ENCODE measurements at places on chromosomes 4 and X.
A peak's percentile ranks its signal among the peaks of the same experiment; 100 is the strongest.

GRCh38 chr4:80268936-80269335 lies 2.5 kb downstream of the FGF5 start:
- no peak for DNase-seq

DNA sequence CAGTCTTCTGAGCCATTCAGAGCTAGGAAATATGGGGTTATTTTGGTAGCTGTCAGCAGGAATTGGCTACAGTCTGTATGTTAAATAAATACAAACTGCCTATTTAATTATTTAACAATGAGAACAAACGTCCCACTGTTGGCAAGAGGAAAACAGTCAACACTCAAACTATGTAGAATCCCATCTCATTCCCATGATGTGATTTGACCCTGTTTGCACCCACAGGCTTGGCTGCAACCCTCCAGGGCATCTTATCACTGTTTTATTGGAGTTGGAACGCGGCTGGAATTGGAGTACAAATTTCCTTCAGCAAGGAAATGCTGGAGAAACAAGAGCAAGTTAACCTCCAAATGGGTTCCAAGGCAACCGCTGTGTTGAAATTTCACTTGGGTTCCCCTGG lies 124.0 kb downstream of the KIT start:
- DNase-seq: no peak

DNA sequence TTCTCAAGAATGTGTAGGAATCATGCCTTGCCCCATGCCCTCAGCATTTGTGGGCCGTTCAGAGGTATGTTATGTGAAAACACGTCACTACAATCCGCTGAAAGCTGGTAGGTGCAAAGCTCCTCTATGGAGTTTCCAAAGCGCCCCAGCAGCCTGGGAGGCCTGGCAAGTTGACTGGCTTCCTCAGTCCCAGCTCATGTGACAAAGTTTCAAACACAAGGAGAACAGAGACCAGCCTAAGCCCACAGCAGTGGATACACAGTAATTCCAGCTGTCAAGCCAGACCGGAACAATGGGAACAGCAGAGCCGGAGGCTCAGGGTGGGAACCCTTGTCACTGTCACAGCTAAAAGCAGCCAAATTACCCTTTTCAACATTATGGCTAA lies 33.5 kb downstream of the NAT8L start:
- DNase-seq: peak; percentile 49

DNA sequence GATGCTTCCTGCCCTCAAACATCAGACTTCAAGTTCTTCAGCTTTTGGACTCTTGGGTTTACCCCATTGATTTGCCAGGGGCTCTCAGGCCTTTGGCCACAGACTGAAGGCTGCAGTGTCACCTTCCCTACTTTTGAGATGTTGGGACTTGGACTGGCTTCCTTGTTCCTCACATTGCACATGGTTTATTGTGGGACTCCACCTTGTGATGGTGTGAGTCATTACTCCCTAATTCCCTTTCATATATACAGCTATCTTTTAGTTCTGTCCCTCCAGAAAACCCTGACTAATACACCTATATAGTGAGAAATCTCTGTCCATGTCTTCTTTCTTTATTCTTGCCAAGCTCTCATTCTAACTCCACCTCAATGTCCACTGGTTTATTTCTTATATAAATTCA lies 736.9 kb upstream of the HS3ST1 start:
- no peak for DNase-seq

DNA sequence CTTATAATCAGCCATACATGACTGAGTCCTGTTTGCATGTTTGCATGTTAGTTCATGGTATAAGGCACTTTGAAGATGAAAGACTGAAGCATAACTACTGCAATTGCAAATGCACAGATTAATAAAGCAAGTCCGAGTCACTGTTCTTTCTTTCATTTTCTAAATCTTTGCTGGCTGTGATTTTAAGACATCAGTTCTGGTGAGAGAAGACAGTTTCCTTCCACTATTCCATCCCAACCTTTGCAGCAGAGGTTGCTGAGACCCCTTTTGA lies 28.3 kb downstream of the RASL11B start:
- no peak for DNase-seq

- no peak for DNase-seq
These were observed 200.5 kb downstream of the KDR start for GRCh38 chr4:54924891-54925290.

DNA sequence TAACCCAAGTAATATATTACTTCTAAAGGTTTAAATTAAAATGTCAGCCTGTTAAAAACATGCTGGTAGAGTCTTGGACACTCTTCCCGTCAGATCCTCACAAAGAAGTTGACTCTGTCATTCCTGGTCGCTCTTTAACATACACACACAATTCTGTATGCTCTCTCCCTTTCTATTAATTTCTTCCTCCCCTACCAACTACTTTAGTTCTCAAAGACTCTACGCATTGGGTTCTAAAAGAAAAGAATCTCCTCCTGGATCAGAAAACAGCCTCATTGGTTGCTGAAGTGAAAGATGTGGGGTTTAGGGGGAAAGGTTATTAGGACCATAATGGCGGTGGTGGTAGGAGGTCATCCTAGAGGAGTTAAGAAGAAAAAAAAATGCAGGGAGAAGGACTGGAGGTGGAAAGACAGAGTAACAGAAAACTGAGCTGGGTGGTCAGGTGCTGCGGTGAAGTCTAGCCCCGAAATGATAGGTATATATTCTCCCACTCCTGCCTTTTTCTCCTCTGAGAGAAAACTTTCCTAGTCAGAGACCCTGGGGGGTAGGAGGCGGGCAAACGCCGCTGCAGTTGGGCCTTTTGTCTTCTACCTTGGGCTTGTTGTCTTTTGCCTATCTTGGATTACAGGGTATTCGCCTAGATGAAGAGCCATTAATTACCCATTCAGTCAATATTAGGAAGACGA lies 5.2 kb upstream of the PITX2 start:
- no peak for DNase-seq

- DNase-seq: no peak
These were observed 117.4 kb upstream of the AFF2 start for GRCh38 chrX:148382983-148383382.

DNA sequence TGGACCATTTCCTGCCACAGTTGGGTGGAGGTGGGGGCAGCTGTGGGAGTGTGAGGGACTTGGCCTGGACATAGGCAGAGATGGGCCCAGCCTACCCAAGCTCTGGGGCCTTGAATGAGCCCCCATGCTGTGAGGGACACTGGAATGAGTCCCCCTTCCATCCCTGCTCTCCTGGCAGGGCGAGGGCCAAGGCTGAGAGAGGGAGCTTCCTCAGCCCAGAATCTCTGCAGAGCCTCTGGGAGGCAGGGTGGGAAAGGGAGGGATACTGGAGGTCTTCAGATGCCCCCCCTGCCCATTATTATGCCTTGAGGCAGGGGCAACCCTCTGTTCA lies 124.5 kb upstream of the PJA1 start:
- no peak for DNase-seq
